ENCODE measurements at places on chromosomes 16 and 17.

DNA sequence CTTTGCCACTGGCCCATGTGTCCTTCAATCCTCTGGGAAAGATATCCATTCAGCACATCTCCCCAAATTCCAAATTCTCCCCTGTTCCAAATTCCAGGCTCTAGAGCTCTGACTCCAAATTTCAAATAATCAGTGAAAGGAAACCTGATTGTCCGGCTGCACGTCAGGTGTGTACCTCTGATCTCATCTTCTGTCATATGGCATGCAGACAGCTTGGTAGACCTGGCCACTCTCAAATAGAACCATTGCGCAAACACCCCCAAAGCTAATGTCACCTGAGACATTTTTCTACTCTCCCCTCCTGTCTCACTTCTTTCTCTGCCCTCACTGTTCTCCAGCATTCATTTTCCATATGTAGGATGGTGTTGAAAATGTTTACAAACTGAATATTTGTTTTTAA is 337.0 kb upstream of the DYNLRB2 start:
- DNase-seq = no peak

DNA sequence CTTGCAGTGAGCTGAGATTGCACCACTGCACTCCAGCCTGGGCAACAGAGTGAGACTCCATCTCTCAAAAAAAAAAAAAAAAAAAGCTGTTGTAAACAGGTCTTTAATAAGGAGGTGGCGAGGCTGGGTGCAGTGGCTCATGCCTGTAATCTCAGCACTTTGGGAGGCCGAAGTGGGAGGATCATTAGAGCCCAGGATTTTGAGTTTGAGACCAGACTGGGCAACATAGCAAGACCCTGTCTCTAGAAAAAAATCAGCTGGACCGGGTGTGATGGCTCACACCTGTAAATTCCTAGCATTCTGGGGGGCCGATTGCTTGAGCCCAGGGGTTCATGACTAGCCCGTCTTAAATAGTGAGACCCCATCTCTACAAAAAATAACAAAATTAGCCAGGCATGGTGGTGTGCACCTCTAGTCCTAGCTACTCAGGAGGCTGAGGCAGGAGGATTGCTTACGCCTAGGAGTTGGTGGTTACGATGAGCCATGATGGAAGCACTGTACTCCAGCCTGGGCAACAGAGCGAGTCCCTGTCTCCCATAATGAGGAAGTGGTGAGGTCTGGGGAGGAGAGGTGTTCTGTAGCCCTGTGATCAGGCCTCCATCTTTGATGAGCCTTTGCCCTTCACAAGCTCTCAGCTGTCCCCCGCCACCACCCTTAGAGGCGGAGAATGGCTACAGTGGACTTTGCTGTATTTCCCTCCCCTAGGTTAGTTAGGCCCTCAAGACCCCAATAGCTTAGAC is 36.2 kb downstream of the ZNF778 start:
- no peak for DNase-seq

DNA sequence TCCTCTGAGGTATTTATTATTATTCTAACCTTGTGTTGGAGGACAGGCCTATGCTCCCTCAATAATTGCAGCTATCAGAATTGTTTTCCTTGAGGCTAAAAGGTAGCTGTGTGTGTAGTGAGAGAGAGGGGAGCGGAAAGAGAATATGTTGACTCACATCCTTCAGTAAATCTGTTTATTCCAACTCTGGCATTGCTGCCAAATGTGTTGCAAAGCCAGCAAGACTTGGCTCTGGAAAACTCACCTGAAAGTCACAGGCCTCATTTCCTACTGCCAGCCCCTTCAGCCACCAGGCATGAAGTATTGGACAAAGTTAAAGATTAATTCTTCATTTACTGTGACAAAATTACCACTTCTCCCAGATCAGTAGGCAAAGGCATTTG is 9.6 kb downstream of the CA10 start:
- no peak for DNase-seq

- no peak for DNase-seq
Observed at GRCh38 chr17:83075270-83075880, 4.0 kb upstream of the METRNL start.

GRCh38 chr16:5820472-5820871 is 722.9 kb upstream of the EEF2KMT start:
- no peak for DNase-seq

- no peak for DNase-seq
Observed at GRCh38 chr17:11742886-11743285, 144.6 kb downstream of the DNAH9 start.

GRCh38 chr17:49567104-49567521 is 8.6 kb upstream of the NXPH3 start:
- DNase-seq = no peak

DNA sequence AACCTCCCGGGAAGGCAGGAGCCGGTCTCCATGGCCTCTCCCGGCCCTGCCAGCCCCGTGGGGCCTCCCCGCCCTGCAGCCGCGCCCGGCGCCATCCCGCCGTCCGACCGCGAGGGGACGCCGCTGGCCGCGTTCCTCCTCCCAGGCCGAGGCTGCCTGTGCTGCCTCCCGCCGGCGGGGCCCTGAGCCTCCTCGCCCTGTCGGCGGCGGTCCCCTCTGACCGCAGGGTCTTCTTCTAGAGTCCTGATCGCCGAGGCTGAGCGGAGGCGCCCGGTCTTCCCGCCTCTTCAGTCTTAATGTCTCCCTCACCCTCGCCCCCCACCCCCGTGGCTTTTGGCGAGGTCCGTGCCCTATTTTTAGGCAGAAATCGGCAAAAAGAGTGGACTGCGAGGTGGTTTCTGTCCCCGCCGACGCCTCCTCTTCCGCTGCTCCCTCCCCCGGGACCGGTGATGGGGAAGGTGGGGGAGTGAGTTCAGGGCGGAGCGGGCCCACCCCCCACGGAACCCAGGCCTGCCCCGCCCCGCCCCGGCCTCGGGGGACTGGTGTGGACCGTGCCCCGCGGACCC is 794 bp upstream of the CPNE7 start:
- DNase-seq = no peak

DNA sequence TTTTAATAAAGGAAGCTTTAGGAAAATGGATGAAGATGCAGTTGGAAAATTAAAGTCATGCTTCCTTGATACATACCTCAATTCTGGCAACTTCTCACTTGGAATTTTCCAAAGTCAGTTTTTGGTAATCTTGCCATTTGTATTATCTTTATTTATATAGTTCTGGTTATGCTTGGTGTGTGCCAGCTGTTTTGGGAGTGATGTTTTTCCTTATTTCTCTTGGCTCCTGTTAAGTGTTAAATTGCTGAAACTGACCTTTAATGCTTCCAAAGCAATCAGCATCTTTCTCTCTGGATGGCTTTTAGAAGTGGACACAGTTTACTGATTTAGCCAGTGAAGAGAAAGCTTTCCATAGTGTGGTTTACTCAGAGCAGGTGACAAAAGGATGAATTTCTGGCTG is 70.1 kb upstream of the HAS3 start:
- DNase-seq = no peak

- DNase-seq = no peak
Observed at GRCh38 chr16:7548796-7549318, 216.2 kb downstream of the RBFOX1 start.

DNA sequence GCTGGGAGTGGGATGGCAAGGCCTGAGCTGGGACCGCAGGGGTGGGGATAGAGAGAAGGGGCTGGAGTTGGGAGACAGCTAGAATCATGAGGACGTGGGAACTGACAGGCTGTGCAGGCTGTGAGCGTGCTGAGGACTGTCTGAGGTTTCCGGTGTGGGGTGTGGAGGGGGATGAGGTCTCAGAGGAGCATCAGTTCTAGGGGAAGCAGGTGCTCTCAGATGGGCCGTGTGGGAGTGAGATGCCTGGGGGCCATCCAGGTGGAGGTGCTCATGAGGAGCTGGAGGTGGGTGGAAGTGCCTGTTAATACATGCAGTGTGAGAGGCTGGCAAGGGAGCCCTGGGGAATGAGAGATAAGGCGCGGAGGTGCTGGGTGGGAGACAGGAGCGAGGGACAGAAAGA is 27.2 kb downstream of the HASPIN start:
- DNase-seq = no peak

DNA sequence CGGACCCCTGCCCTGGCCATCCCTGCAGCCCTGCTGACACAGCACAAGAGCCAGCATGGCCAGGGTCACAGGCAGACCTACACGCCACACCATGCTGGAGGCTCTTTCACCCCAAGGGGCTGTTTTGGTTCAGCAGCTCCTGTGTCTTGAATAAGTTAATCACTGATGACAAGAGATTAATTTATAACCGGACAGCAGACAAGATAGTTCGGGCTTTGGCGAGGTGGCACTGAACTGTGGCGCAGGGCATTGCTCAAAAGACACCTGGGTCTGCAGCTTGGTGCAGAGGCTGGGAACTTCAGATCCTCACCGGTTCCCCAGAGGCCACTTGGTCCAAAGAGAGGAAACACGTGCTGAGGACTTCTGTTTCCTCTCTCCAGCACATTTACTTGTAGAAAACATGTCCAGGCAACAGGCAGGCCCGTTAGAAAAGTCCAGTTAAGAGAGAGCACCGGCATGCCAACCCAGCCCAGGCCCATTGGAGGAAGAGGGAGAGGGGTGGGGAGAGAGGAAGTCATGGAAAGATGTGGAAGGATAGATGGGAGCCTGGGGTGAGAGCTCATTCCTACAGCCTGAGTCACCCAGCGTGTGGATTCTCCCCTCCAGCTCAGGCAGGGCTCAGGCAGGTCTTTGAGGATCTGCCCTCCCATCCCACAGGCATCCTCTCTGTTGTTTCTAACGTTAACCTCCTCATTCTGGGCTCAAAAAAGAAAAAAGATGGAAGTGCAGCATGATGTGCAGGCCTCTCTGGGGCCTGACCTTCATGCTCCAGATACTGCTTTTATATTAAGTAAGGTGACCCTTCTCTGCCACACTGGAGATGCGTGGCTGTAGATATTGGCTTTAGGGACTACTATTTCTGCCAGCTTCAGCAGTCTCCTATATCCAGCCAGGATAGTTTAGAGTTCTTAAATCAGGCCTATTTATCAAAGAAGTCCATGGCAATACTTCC is 80.0 kb upstream of the HNF1B start:
- DNase-seq = no peak

DNA sequence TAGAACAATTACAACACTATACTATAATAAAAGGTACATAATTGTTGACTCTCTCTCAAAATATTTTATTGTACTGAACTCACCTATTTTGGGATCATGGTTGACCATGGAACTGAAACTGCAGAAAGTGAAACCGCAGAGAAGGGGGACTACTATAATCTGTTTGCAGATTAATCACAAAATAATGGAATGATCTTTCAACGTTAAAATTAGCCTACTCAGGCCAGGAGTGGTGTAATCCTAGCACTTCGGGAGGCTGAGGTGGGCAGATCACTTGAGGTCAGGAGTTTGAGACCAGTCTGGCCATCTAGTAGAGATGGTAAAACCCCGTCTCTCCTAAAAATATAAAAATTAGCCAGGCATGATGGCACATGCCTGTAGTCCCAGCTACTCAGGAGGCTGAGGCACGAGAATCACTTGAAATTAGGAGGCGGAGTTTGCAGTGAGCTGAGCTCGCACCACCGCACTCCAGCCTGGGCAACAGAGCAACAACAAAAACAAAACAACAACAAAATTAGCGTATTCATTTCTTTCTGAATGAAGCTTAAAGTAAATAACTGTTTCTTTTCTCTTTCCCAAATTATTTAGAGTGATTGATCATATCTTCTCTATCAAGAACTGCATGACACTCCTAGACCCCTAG is 45.6 kb downstream of the IKZF3 start:
- no peak for DNase-seq

DNA sequence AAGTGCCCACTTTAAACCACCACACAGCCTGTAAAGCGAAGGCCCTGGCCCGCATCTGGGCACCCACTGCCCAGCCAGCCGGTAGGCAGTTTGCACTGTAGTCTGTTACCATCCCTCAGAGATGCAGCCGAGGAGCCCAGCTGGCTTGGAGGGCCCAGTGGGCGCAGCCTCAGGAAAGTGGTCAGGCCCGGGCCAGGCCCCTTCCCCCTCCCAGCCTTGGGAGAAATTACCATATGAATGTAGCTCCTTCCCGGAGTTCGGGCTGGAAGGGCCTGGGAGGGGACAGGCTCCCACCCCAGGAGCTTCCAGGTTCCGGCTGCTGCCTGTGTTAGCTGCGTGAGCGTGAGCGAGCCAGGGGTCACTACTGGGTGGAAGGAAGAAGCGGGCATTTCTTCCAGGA is 325.4 kb downstream of the SEC14L1 start:
- DNase-seq = no peak

GRCh38 chr17:82128287-82128686 is 30.3 kb upstream of the FASN start:
- no peak for DNase-seq

GRCh38 chr16:30974348-30974747 is 10.7 kb upstream of the HSD3B7 start:
- no peak for DNase-seq

DNA sequence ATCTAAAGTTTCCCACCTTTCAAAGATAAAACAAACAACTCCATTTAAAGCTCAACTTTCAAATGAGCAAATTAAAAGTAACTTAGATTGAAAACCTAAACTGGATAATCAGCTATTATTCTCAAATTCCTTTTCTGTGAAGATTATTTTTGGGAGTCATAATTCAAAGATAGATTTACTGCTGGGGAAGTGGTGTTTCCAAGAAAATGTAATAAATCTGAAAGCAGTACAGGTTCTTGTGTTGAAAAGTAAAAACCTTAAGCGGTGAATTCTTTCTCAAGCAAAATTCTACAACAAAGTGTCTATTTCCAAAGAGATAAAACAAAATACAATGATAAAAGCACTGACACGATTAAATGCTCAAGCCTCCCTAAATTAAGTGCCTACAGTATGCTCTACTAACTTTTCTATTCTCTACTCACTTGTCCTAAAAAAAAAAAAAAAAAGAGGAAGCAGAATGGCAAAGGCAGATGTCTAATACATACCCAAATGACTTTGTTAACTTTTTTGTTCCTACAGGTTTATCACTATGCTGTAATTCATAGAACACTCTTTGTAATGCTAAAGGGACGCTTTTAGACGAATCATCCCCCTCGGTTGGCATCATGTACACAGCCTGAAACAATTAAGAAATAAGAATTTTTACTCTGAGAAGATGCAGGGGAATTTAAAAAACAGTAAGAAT is 34.5 kb downstream of the LITAFD start:
- DNase-seq = no peak

- DNase-seq = no peak
Observed at GRCh38 chr16:27217256-27217655, 13.9 kb downstream of the KDM8 start.

DNA sequence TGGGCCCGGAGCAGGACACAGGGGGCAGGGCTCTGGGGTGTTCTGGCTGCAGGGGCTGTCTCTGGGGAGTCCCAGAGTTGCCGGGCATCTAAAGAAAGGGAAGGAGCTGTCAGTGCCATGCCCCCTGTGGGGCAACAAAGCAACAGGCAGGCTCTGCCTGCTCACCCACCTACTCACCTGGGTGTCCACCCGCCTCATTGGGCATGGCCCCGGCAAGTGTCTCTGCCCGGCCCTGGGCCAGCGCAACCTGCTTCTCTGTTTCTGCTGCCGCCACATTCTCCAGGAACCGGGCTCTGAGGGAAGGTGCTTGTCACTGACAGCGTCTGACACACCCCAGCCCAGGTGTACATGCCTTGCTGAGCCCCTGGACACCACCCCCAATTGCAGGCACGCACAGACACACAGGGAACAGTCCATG is 7.3 kb downstream of the TMEM208 start:
- no peak for DNase-seq

GRCh38 chr17:78727057-78727456 is 55.0 kb downstream of the CYTH1 start:
- DNase-seq = no peak
